ENCODE measurements at places on chromosomes 3 and 15. TPM values are rescaled to one million over a fixed set of nuclear protein-coding genes. Genes with fewer than 3 reads are reported as not detected.

SCAANT1 gene
- not detected for total RNA-seq

GOLGA8T gene
- not detected for total RNA-seq

CSPG4 gene
- 22.8 TPM for total RNA-seq

PIGB gene
- total RNA-seq = 8.9 TPM

SPATA12 gene
- total RNA-seq = 0.13 TPM

ARGFX gene
- not detected for total RNA-seq

SERPINI2 gene
- not detected for total RNA-seq

PLAAT1 gene
- total RNA-seq = 2.2 TPM

SI gene
- not detected for total RNA-seq

ADAMTS17 gene
- total RNA-seq = 0.98 TPM

ITIH4 gene
- not detected for total RNA-seq

KIF23 gene
- 4.4 TPM for total RNA-seq

RASL12 gene
- total RNA-seq = not detected

IMPG2 gene
- total RNA-seq = 0.16 TPM

PRC1 gene
- 13.2 TPM for total RNA-seq
